ENCODE measurements at places on chromosomes 1 and 21.
A peak's percentile ranks its signal among the peaks of the same experiment; 100 is the strongest.

DNA sequence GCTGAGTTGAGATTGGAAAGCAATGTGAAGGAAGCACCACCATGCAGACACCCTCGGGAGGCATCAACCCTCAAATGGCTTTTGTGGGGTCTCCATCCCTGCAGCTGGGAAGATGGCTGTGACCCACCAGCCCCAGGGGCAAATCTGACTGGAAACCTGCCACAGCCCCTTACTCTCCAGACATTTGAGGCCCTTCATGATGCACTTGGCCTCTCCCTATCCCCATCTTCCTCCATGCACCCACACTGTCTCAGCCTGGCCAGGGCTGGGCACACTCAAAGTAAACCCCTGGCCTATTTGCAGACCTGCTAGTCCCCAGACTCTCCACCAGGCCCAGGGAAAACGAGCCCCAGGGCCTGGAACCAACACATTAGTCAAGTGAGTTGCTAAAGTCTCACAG lies 205.2 kb downstream of the MATN1 start:
- no peak for DNase-seq

DNA sequence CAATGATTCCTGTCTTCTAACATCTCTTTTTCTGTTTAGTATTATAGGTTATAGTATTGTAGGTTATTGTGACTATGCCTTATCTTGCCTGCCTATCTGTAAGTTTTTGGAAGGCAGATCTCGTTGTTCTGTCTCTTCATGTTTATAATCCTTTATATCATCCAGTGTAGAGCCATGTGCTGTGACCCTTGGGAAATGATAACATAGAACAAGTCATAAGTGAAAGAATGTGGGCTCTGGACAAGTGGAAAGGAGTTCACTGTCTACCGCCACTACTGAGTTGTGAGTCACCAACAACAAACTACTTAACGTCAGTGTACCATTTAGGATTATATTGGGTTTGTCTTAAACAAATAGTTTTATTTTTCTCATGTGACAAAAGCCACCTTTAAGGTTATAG lies 139.3 kb downstream of the LYPLAL1 start:
- no peak for DNase-seq

DNA sequence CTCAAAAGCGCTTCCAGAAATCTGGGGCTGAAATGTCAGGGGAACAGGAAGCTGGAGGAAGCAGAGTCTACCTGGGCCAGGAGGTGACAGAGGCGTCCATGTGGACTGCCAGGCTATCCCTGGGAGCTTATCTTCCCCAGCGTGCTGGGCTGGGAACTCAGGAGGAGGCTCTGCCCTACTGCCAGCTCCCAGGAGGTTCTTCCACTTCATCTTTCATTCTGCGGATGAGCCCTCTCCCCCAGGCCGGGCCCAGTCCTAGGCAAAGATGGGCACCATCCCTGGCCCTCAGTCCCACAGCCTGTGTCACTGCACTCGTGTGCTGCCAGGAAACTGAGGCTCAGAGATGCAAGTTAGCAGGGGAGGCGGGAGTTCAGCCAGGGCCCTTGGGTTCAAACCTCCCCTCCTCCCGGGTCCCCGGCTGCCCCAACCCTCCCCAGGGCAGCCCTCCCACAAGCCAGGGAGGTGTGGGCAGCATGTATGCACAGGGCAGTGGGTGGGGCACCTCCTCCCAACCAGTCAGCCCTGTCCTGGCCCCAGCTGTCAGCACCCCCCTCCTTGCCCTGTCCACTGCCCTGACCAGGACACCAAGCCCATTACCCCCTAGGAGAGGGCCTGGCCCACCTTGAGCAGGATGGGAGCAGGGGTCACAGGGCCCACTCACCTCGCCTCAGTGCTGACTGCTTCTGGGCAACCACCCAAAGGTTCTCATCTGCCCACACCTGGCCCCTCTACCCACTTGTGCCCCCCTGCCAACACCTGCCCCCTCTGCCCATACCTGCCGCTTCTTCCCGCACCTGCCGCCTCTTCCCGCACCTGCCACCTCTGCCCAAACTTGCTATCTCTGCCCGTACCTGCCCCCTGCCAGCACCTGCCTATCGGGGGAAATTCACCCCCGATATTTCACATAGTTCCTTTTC lies 226.0 kb downstream of the NPHP4 start:
- no peak for DNase-seq

DNA sequence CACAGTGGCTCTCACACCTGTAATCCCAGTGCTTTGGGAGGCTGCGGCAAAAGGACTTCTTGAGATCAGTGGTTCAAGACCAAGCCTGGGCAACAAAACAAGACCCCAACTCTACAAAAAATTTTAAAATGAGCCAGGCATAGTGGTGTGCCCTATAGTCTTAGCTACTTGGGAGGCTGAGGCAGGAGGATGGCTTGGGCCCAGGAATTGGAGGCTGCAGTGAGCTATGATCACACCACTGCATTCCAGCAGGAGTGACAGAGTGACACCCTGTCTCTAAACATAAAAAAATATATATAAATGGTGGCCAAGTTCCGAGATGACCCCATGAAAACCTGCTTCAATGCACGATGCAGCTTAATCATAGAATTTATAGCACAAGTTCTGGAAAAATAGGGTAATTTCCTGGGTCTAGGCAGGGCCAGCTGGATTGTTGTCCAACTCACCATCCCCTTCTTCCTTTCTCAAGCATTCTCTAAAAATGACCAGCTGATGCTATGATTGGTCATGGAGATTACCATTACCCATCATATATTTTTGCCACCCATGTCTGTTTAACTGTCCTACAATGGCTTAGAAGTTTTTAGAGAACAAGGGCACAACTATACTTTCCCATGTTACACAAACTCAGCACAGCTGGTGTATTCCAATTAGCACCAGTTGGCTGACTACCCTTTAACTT lies 5.3 kb upstream of the GNPAT start:
- DNase-seq: no peak

- no peak for DNase-seq
These were observed 1.3 kb downstream of the FGR start for GRCh38 chr1:27633640-27634176.

GRCh38 chr1:187409341-187409740 lies 580.6 kb downstream of the PLA2G4A start:
- no peak for DNase-seq

GRCh38 chr1:19029191-19030085 lies 73.0 kb upstream of the IFFO2 start:
- DNase-seq: no peak

DNA sequence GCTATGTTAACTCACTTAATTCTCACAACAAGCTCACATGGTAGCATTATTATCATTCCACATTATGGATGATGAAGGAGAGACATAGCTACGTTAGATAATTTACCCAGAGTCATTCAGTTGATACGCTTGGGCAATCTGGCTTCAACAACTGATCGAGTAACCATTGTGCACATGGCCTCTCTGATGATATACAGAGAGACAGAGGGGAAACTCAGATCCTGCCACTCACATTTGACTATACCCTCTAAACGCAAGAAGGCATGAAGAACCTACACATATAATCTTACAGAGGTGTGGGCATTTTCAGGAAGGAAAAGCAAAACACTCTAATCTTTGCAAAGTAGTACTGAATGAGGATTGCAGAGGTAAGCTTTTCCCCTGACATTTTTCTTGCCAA lies 360.1 kb downstream of the BARHL2 start:
- DNase-seq: no peak

GRCh38 chr1:212646588-212646987 lies 38.0 kb downstream of the ATF3 start:
- DNase-seq: no peak

DNA sequence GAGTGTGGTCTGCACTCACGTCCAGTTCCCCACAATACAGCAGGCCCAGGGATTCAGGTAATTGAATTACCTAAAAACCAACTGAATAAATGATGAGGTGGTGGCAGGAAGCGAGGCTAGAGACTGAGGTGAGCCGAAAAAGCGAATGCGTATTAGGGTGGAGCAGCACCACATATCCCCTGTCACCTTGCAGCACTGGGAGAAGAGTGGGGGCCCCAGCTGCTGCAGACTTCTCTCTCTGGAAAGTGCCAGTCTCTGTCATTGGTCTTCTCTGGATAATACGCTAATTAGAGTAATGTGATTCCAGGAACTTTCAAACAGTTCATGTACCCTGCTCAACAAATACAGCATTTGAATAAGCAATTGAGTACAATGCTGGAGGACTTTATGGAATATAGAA lies 199.0 kb downstream of the RPS6KC1 start:
- no peak for DNase-seq

- DNase-seq: no peak
These were observed 4.5 kb downstream of the DHCR24 start for GRCh38 chr1:54882519-54882918.

GRCh38 chr1:166479052-166479631 lies 312.3 kb upstream of the FAM78B start:
- peak; percentile 15 for DNase-seq

- DNase-seq: no peak
These were observed 752 bp upstream of the ACTA1 start for GRCh38 chr1:229434641-229435051.

GRCh38 chr1:101238681-101239094 lies 1.9 kb downstream of the S1PR1 start:
- DNase-seq: peak; percentile 76

- DNase-seq: no peak
These were observed 18.0 kb downstream of the ADGRB2 start for GRCh38 chr1:31745946-31746670.

- no peak for DNase-seq
These were observed 12.0 kb downstream of the VAV3 start for GRCh38 chr1:107952989-107953388.

DNA sequence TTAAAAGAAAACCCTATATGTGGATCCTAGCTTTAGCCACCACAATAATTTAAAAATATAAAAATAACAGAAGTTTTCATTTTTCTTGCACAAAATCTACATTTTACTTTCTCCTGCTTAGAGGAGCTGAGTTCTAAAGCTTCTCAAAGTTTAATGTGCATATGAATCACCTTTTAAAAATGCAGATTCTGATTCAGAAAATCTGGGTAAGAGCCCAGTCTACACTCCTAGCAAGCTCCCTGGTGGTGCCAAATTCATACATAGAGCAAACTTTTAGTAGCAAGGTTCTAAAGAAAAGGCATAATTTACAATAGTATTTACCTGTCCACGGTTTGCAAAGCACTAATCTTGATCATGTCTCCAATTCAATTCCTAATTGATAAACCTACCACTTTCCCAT lies 19.3 kb downstream of the RSBN1 start:
- DNase-seq: no peak

- DNase-seq: no peak
These were observed 14.3 kb upstream of the KRTAP19-8 start for GRCh38 chr21:31052489-31053142.

DNA sequence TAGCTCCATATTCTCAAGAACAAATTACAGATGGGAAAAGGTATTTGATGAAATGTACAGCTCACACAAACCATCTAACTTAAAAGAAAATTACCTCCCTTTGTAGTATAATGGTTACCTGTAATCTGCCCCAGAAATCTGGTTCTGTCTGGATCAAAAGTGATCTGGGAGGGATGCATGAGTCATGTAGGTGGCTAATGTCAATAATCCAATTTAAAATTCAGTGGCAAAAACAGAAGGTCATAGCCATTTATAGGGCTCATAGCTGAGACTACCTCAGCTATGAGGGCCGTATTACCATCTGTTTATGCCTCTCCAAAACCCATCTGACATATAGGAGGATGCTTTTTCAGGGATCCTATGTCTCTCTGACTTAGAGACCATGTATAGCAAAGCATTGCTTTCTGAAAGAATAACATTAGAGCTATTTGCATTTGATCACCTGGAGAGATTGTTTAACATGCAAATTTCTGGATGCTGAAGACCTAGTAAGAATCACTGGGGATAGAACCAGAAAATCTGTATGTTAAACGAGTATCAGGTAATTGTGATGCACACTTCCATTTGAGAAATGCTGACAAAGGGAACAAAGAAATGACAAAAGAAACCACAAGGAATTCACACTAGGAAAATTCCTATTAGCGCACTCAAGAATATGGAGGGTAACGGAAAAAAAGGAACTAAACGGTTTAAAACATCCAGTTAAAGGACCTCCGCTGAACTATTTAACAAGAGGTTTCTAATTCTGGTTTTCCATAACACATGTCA lies 17.6 kb downstream of the PAXBP1 start:
- DNase-seq: no peak

DNA sequence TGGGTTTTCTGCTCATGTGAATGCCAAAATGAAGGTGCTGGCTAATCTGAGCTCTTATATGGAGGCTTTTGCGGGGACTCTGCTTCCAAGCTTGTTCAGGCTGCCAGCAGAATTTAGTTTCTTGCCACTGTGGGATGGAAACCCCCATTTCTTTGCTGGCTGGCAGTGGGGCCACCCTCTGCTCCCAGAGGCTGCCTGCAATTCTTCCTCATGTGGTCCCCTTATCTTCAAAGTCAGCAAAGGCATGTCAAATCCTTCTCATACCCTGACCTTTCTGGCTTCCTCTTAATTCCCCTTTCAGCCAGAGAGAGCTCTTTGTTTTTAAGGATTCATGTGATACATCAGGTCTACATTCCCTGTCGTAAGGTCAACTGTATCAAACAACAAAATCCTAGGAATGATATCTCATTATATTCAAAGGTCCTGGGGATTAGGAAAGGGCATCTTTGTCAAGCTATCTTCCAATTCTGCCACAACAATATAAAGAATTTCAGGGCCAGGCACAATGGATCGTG lies 5.2 kb upstream of the GPR161 start:
- DNase-seq: no peak

GRCh38 chr1:6955357-6956094 lies 170.3 kb downstream of the CAMTA1 start:
- DNase-seq: no peak

DNA sequence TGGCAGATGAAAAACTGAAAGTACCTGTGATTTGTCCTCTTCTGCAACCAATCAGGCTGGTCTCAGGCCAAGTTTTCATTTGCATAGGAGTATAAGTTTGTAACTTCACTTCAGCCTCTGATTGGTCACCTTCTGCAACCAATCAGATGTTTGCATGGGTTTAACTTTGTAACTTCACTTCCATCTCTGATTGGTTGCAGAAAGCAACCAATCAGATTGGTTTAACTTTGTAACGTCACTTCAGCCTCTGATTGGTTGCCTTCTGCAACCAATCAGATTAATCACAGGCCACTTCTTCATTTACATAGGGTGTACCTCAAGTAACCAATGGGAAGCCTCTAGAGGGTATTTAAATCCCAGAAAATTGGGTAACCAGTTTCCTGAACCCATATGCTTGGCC lies 18.9 kb upstream of the TUT4 start:
- no peak for DNase-seq

DNA sequence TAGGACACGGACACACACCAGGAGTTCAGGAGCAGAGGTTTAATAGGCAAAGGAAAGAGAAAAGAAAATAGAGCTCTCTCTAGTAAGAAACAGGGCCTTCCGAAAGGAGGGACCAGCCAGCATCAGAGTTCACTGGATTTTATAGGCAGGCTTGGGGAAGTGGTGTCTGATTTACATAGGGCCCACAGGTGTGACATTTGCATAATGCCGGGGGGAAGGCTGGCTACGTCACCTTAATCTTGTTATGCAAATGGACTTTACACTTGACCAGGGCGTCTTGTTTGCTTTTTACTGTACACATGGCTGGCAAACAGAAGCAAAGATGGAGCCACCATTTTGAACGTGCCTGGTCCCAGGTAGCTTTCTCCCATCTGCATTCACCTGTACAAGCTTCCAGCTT lies at the start of gene OR14A16:
OR14A16 (minus strand) TSS at position 97 of the 400 bp plus-strand sequence. CDS start 8,390 bp downstream, outside the sequence.
- no peak for DNase-seq

DNA sequence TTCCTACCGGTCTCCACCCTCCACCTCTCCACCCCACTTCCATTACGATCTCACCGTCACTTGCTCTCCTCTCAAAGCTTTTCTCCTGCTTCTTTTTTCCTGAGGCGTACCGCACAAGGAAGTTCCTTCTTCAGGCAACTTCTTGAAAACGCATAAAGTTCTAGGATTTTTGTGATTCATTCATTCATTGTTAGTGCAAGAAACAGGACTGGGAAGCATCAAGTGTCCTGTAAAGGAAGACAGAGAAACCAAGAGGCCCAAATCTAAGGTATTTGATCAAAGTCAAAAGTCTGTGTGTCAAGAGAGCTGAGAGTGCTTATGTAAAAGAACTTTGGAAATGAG lies 1.3 kb upstream of the RCC2 start:
- DNase-seq: no peak
